ENCODE measurements at places on chromosomes 1 and 21.

- no peak for DNase-seq
Measured at GRCh38 chr21:44980562-44981489, 41.0 kb downstream of the SLX9 start.

DNA sequence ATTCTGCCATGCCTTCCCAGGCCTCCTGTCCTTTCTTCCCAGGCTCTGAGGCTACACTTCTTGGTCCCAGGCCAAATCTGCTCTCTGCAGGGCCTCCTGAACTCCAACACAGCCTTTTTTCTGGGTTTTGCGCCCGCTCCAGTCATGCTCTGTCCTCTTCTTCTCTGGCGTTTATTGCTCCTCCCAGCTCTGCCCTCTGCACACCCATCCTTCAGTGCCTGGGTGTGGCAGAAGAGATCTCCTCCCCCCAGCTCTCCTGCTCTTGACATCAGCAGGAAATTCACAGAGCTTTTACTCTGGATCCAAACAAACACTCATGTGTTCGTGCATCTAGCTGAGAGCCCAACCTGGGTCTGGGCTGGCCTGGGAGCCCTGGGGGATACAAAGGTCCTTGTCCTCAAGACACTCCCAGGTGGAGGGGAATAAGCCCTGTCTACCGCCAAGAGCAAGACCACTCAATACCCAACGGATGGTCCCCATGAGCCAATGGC, 22.9 kb upstream of the EPS8L3 start:
- no peak for DNase-seq

DNA sequence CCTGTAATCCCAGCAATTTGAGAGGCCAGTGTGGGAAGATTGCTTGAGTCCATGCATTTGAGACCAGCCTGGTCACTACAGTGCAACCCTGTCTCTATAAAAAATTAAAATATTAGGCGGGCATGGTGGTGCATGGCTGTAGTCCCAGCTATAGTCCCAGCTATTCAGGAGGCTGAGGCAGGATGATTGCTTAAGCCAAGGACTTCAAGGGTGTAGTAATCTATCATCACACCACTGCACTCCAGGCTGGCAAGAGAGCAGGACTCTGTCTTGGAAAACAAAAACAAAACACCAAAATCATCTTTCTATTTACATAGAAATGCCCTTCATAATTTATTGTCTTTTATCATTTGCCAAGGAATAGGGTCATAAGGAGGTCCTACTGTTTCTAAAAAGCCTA, 1274.1 kb upstream of the NCAM2 start:
- DNase-seq = no peak

DNA sequence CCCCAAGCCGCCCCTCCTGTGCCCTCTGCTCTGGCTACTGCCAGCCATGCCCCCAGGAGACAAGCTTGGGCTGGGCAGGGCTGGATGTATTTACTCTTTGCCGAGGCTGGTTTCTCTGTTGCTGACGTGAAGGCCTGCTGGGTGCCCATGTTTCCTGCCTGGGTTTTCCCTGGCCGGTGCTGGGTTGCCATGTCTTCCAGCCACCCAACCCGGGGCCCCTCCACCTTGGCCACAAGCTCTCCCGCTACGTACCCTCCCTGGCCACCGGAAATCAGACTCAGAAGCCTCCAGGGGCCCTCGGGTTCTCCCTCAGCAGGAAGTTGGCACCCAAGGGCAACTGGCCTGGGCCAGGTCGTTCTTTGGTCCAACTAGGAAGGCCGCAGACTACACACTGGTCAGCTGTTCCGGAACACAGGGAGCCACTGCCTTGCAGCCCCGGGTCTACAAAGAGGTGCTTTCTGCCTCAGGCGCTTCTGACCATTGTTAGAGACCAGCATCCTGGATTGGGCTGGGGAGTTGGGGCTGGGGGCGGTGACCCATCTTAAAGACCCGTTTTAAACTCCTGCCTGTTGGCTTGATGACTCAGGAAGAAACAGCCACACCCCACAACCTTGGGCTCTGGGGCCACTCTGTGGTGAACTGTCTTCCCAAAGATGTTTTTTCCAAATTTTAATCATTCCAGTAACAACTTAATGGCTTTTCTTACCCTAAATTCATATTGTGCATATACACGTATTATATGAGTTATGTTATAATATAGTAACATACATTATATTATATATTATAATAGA, 71.2 kb upstream of the RUNX3 start:
- DNase-seq = no peak

GRCh38 chr21:44579833-44580144, 615 bp downstream of the KRTAP10-5 start:
- DNase-seq = no peak

- DNase-seq = no peak
Measured at GRCh38 chr1:178165196-178165595, 71.3 kb downstream of the RASAL2 start.

GRCh38 chr1:47838562-47839432, 158.4 kb downstream of the TRABD2B start:
- DNase-seq = no peak

- DNase-seq = no peak
Measured at GRCh38 chr1:50047916-50048694, 24.4 kb upstream of the AGBL4 start.

- no peak for DNase-seq
Measured at GRCh38 chr1:187001198-187001889, 172.6 kb downstream of the PLA2G4A start.

- peak; percentile 47 for DNase-seq
Measured at GRCh38 chr1:180231506-180231921, 1.4 kb downstream of the LHX4 start.

DNA sequence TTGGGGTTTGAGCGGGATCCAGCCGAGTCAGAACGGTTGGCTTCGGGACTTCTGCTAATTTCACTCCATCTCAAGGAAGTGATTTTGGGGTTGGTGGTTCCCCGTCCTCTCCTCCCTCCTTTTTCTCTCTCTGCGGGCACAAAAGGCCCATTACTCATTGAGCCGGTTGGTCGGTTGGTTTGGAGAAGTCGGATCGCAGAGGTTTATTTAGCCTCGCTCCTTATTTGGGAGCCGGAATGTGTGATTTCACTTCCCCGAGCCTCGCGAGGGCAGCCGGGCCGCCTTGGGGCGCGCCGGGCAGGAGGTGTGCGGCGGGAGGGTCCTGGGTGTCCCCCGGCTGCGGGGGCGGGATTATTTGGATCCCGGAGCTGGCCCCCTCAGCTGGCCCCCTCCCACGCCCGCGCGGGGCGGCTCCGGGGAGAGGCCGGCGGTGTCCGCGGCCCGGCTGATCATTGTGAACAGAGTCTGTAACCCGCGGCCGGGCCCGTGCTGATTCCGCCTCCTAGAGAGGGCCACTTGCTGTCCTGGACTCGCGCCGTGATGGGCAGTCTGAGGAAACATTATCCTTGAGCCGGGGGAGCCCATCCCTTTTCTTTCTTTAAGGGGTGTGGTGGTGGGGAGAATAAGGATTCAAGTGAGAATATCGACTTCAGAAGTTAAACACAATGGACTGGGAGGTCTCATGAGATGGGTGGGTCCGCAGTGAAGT, 1.2 kb downstream of the MAPKAPK2 start:
- peak; percentile 32 for DNase-seq

GRCh38 chr21:42159560-42160110, 59.3 kb upstream of the ABCG1 start:
- no peak for DNase-seq

DNA sequence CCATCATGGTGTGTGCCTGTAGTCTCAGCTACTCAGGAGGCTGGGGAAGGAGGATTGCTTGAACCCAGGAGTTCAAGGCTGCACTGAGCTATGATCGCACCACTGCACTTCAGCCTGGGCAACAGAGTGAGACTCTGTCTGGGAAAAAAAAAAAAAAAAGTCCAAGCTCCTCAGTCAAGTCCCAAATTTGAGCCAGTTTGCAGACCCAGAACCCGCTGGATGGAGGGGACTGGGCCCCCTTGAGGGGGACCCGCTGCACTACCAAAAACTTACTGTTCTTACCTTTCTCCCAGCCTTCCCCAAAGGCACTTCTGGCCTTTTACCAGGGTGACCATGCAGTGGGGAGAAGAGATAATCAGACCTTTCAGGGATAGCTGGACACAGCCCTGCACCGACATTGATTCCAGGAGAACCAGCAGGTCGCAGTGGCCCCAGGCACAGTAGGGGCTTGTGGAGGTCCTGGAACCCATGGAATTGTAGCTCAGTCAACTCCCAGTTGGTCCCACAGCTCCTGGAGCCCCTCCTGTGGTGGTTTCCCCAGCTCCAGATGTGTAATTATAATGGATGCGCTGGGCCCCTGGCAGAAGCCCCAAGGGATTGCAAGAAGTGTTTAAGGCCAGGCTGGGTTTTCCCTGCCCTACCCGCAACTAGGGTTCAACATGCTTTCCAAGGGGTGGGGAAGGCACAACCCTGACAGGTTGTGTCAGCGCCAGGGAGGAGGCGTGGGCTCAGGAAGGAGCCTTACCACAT, 4.1 kb upstream of the WNT9A start:
- DNase-seq = no peak

DNA sequence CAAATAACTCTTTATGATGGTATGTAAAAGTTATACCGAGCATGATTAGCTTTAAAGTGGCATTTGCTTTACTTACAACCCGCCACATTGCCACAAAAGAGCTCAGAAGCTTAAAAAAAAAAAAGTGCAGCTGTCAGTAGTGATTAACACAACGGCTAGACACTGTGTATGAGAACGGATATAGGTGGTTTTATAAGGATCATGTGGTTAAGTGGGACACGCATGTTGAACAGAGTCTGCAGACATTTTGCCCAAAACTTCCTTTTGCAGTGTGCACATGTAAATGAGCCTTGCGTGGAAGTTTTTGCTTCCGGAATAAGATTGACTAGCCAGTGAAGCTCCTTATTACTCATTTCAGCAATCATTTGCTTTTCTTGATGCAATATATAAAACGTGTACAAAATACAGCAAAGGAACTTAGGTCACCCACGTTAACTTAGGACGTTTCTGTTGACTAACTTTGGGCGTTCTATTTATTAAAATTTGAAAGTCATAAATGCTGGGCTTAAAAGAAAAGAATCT, 58.7 kb upstream of the RGS1 start:
- DNase-seq = no peak

- no peak for DNase-seq
Measured at GRCh38 chr1:62530516-62531154, 66.7 kb upstream of the ANGPTL3 start.

- DNase-seq = no peak
Measured at GRCh38 chr1:220544901-220545303, 17.0 kb downstream of the MARK1 start.

- no peak for DNase-seq
Measured at GRCh38 chr1:212236664-212237220, 48.5 kb upstream of the PPP2R5A start.

DNA sequence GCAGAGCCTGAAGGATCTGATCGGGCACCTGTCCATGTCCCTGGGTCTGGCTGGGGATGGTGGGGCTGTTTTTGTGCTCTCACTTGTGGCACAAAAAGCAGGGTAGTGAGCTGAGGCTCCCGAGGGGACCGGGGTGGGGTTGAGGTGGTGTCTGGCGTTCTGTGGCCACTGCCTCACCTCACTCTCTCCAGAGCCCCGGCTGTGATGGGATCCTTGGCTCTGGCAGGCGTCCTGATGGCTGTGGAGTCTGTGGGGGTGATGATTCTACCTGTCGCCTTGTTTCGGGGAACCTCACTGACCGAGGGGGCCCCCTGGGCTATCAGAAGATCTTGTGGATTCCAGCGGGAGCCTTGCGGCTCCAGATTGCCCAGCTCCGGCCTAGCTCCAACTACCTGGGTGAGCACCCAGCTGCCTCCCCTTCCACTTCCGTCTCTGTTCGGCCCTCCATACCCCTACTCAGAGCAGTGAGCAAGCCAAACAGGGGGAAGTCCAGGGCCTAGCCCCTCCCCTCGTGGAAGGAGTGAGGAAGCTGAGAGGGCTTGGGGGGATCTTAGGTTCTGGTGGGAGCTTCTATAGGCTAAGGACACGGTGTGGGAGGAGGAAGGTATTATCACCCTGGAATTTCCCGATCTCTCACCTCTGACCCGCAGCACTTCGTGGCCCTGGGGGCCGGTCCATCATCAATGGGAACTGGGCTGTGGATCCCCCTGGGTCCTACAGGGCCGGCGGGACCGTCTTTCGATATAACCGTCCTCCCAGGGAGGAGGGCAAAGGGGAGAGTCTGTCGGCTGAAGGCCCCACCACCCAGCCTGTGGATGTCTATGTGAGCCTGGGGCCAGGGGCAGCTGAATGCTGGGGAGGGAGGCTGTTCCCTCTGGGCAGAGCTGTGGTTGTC, 7.0 kb downstream of the ADAMTSL4 start:
- no peak for DNase-seq

DNA sequence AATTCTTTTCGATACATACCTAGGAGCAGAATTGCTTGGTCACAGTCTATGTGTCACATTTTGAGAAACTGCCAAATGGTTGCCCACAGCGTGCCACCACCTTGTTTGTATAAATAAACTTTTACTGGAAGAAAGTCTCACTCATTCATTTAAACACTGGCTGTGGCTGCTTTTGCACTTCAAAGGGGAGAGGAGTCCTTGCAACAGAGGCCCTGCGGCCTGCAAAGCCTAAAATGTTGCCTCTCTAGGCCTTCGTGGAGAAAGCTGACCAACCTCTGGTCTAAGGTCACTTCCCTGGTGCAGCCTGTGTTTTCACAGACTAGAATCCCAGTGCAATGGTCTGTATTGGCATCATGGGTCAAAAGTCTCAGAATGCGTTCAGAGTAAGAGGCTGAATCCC, 8.3 kb downstream of the RIPK4 start:
- DNase-seq = no peak

DNA sequence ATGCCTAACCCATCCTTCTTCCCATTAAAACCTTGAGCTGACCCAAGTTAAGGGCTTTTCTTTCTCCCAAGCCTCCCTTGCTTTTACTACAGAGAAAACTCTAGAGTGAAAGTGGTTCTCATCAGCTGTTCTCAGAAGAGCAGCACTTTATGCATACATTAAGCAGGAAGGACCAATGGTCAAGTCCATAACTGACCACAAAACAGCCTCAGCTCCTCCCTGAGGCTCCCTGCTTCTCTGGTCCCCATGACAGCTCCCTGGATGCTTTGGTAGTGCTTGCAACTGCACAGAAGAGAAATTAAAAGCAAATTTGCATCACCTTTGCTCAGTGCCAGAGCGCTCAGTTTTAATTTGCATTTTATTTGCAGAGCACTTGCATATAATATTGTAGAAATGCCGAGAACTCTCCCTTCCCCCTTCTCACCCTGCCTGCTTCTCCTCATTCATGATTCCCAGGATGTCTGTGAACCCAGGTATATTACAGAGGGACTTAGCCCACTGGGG, 56.1 kb downstream of the LMX1A start:
- no peak for DNase-seq

DNA sequence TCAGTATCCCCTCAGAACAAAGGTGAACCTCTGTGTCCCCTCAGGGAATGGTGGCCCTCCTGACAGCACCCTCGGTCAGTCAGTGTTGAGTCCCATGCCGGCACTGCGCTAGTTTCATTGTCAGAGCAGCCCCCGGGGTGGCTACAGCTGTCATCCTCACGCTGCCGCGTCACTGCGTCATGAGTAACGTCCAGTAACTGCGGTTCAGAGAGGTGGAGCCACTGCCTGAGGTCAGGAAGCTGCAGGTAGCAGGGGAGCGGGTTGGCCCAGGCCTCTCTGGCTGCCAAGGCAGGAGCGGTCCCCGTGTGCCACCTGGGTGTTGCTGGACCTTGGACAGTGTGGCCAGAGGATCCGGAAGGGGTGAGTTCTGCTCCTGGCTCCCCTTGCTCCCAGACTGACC, 20.2 kb upstream of the WNT4 start:
- no peak for DNase-seq

- DNase-seq = no peak
Measured at GRCh38 chr1:167862432-167863076, 51.4 kb downstream of the ADCY10 start.

- DNase-seq = no peak
Measured at GRCh38 chr1:39269349-39269748, 64.9 kb downstream of the MACF1 start.

Measured in HAP-1 (cell line).